Central memory CD4-positive, alpha-beta T cell (primary cell): ENCODE measurements at places on chromosomes 16 and 17.

- DNase-seq: no peak
These were observed 40.6 kb upstream of the HAS3 start for GRCh38 chr16:69064764-69065313.

DNA sequence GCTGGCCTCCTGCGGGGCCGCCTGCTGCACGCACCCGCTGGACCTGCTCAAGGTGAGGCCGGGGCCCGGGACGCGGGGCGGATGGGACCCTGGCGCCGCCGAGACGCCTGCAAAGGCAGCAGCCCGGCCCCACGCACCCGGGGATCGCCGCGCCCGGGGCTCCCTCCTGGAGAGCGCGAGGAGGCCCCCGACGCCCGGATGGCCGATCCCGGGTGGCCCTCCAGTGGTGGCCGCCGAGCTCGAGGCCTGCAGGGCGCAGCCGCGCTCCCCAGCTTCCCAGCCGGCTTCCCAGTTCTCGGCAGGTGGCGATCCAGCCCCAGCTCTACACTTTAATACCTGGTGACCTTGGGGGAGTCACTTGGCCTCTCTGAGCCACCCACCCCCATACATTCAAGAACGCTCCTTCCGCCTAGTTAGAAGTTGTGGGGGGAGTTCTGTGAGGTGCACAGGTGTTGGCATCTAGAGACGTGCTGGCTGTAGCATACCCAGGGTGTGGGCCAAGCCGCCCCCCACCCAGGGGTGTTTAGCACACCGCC is 452 bp downstream of the SLC25A10 start:
- no peak for DNase-seq

DNA sequence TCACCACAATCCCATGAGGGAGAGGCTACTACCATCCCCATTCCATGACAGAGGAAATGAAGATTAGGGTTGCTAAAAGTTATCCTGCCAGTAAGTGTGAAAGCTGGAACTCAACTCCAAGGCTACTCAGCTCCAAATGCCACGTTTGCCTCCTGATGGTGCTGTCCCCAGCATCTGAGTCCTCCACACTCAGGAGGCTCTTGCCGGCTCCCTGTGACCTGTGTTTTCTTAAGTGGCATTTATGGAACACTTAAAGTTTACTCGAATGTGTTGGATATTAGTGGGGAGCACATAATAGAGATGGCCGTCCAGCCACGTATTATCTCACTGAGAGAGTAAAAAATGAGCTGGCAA is 267.9 kb downstream of the CBLN1 start:
- no peak for DNase-seq

DNA sequence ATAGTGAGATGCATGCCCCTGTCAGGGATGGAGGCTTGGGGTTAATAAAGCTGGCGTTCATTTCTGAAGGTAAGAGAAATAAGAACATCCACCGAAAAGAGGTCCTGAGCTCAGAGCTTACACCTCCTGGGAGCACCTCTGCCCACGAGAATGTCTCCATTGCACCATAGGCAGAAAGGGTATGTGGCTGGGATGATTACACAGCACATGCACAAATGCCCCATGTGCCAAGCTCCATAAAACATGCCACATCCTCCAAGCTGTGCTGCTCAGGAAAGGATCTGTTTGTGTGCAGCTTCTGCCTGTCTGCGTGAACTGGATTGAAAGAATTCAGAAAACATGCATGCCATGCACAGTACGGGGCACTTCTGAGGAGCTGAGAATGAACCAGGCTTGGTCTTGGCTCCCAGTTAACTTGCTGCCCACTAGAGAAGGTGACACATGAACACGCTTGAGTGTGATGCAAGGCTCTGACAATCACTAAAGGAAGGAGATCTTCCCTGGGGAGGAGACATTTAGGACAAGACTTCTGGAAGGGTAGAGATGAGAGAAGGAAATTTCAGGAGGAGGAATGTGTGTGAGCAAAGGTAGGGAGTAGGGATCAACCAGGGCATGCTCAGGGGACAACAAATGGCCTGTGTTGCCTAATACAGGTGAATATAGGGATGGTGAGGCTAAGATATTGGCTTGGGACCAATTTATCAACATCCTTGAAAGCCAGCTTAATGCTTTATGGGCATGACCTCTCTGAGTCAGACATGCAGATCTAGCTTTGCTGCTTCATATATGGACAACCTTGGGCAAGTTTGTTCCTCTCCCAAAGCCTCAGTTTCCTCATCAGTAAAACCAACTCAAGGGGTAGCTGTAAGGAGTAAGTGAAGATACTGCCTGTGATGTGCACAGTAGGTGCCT is 32.0 kb upstream of the SMPD3 start:
- no peak for DNase-seq

GRCh38 chr17:30823421-30823820 is 1.1 kb downstream of the CRLF3 start:
- no peak for DNase-seq

GRCh38 chr17:64024215-64024654 is 3.8 kb upstream of the ICAM2 start:
- no peak for DNase-seq

GRCh38 chr16:68401871-68402747 is 46.2 kb downstream of the SMPD3 start:
- no peak for DNase-seq

- DNase-seq: no peak
These were observed 225.8 kb downstream of the PMP22 start for GRCh38 chr17:15039366-15039765.

DNA sequence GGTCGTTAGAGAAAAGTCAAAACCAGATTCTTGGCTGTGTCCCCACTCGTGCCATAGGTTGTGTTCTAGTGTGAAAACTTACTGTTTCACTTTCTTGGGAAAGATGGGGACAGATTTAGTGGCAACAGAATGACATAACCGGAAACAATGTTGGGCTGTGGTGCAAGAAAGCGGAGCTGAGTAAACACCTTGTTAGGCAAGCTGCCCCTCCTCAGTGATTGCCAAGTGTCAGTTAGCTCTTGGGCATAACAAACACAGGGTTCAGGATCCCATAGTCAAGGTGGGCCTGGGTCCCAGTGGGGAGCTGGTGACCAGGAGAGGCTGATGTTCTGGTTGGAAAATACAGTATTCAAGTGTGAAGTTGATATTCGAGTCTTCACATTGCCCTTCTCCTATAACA is 15.4 kb downstream of the UBN1 start:
- DNase-seq: no peak

DNA sequence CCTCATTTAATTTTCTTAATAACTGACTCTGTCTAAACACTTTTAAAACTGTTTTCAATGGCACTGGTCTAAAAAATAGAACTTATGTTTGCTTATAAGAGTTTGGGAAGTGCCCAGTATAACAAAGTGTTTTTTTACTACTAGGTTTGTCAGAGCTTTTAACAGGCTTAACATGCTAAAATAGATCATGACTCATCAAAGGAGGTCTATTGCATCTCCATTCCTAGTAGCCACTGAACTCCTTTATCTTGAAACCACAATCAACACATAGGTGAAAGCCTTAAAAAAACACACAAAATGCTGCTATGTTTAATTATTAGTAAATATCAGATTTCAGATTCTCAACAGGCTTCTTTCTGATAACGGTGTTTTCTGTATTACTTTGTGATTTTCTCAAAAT is 196.4 kb upstream of the KIF2B start:
- DNase-seq: no peak

DNA sequence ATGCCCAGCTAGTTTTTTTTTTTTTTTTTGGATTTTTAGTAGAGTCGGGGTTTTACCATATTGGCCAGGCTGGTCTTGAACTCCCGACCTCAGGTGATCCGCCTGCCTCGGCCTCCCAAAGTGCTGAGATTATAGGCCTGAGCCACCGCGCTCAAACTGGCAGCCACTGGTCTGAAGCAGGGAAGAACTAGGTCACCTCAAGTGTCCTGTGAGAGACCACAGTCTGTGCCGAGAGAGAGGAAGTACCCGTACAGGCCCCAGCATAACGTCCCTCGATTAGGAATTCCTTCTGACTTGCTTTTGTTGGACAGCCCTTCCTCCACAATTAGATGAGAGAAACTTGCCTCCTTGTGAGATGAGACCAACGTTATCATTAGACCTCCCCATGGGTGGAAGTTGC is 13.7 kb upstream of the CD300E start:
- DNase-seq: no peak

DNA sequence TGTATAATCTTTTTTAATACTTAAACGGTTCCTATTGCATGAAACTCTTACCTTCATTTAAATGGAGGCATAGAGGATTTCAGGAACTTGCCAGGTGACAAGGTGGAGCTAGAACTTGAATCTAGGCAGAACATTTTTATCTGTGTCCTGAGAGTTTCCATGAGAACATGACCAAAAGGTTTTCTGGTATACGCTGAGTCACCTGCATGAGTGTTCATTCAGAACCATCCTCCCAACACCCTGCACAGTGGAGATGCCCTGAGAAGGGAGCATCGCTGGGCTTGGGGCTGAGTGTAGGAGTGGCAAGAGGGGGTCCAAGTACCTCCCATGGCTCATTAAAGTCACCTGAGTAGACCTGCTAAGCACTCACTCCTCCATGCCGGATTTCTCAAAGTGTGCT is 169.7 kb upstream of the CACNG5 start:
- DNase-seq: no peak

DNA sequence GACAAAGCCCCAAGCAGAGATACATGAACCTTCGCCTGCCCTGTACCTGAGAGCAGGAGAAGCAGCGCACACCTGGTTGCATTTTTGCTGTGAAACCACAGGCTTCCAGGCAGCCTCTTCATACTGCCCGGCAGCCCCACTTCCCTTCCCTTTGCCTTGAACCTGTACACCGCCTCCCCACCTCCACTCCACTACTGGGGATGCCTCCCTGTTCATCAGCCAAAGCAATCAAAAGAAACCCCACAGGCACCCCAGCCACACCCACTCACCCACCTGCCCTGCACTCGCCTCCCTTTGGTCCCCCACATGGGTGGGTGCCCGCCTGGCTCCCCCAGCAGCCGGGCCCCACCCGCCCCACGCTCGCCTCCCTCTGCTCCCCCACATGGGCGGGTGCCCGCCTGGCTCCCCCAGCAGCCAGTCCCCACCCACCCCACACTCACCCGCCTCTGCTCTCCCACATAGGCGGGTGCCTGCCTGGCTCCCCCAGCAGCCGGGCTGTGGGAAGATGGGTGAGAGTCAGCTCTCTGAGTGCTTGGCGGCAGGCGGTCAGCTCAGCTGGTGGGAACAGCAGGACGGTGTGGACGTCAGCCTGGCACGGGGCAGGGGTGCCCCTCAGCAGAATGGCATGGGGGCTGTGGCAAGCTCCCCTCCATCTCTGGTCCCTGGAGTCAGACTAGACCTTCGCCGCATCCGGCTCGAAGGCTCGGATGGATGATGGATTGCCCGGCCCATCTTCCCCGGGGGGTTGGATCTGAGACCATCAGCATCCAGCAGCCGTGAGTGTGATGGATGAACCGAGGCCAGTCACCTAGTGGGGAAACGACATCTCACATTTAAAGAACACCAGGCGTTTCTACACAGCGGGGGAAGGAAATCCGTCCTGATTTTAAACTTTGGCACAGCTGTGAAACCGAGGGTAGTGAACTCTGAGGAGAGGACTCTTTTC is 135.6 kb downstream of the BANP start:
- DNase-seq: no peak

DNA sequence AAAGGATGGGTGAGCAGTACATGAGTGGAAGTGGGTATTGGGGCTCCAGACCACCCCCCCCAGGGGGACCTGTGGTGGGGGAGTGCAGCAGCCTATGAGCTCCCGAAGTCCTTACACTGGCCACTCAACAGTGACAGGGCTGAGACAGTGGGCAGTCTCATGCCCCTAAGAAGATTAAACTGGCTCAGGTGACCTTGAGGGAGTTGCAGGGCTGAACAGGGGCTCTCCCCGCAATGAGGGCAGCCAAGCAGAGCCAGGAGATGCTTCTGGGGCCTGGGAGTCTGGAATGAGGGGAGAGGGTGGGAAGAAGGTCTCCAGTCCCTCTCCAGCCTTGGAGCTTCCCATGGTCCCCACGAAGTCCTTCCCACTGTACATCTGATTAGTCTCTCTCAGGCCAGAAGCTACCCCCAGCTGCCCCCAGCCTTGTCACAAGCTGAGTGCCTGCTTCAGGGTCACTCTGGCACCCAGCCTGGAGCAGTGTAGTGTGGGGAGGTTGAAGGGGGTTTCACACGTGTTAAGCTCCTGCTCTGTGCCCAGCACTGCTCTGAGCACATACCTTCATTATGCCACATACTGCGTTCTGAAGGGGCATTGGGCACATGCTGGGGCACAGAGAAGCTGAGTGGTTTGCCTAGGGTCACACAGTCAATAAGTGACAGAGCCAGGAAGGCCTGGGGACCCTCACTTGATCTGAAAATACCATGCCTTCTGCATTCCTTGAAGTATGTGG is 1.0 kb upstream of the CDH16 start:
- DNase-seq: no peak

- DNase-seq: no peak
These were observed 18.4 kb upstream of the RBBP6 start for GRCh38 chr16:24520983-24521382.

- DNase-seq: no peak
These were observed 3.2 kb downstream of the PDE6G start for GRCh38 chr17:81652906-81653771.

- DNase-seq: no peak
These were observed 181.8 kb upstream of the AXIN2 start for GRCh38 chr17:65743308-65743655.

DNA sequence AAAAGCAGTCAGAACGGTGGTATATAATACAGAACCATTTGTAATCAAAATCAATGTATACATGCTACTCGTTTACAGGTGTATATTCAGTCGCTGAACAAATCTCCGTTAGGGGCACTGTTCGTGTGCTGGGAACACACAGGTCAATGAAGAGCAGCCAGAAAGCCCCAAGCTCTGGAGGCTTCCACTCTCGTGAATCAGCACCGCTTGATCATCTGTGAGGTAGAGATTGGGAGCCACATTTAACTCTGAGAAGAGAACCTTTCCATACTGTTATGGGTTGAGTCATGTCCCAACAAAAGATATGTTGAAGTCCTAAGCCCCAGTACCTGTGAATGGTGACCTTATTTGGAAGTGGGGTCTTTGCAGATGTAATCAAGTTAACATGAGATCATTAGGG is 5.4 kb upstream of the CYTH1 start:
- DNase-seq: no peak

- no peak for DNase-seq
These were observed 863 bp upstream of the UTS2R start for GRCh38 chr17:82370471-82371332.

DNA sequence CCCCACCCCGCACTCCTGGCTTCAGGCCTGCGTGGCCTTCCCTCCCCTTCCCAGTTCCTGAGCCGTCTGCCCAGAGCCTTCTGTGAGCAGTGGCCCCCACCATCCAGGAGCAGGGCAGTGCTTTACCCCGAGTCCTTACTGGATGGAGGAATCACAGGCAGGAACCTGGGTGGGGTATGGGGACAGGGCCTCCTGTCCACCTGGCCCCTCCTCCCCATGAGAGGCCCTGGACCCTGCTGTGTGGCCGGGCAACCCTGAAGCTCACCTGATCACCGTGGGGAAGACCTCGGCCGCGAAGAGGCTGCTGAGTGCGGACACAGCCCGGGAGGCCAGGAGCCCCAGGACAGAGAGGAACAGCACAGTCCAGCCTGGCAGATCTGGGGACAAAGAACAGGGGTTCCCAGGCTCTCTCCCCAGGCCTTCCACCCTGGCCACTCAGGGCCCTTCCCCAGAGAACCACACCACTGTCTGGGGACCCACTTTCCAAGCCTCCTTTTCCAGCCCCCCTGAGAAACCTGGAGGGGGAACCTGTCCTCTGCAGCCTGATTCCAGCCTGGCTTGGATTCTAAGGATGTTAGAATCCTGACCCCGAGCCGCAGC is 3.2 kb downstream of the SLC22A31 start:
- DNase-seq: no peak

GRCh38 chr16:88578446-88579313 is 8.5 kb downstream of the ZC3H18 start:
- no peak for DNase-seq
